ENCODE measurements at places on chromosomes 12 and 14.
A peak's percentile ranks its signal among the peaks of the same experiment; 100 is the strongest.

DNA sequence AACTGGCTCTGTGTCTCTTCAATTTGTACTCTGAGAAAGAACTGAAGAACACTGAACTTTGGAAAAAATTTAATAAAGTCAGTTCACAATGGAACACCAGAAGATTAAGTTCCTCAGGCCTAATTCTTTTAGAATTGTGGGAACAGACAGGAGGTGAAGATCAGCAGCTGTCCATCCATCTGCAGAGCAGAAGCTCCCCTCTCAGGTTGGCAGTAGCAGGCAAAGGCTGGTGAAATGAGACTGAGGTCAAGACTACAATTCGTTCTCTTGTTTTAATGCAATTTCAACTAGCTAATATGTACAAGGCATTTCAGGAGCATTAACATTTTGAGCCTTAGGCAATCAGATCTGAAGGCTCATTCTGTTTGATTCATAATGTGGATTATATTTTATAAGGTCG lies 10.3 kb upstream of the TRHDE start:
- DNase-seq = no peak

- DNase-seq = no peak
Observed at GRCh38 chr14:64725261-64725815, 21.1 kb downstream of the PLEKHG3 start.

- DNase-seq = no peak
Observed at GRCh38 chr12:8664228-8664913, 1.7 kb upstream of the MFAP5 start.

DNA sequence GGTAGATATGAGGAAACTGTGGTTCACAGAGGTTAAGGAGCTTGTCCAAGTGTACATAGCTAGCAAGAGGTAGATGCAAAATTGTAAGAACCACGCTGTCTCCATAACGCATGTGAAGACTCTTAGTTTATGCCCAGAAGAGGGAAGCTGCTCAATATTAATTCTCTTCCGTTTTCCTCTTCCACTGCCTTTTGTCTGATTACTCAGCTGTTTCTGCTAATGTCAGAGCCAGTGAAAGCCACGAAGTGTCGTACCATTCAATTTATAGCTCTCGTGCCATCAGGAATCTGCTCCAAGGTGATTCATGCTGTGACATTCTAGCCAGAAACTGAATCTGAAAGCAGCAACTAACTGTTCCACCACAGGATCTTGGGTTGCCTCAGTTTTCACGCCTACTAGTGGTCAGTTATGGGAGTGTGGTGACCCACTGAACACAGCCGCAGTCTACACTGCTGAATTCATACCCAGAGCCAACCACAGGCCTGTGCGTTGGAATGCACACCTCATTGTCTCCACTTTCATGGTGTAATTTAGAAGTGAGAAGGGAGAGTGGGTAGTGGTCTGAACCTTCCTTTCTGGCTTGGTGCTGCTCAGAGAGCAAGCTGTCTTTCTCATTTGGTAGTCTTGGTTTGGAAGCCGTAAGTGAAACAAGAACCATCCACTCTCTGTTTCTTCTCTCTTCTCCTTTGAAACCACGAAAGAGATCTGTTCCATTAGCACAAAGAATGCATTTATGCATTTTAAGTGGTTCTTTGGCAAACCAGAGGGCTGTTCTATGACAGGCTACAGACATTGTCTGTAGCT lies 74.2 kb upstream of the NAP1L1 start:
- DNase-seq = peak; percentile 73

DNA sequence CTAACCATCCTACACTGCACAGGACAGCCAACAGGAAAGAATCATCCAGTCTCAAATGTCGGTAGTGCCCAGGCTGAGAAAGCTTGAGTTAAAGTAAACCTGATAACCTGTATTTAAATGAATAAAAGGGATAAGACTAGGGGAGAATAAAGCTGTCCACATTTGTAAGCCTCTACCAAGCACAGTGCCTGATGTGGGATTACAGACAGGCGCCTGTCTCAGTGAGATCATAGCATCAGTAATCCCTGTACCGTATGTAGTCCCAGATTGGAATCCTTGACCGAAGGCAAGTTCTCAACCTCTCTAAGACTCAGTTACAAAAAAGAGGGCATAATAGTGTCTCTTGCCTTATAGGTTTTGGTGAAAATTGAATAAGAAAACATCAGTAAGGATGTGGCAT lies 59.9 kb downstream of the BICD1 start:
- DNase-seq = no peak

- no peak for DNase-seq
Observed at GRCh38 chr12:14216405-14217294, 148.8 kb upstream of the ATF7IP start.

- DNase-seq = no peak
Observed at GRCh38 chr14:104793703-104793959, 1.9 kb downstream of the AKT1 start.

GRCh38 chr14:55938249-55938791 lies 179.9 kb upstream of the PELI2 start:
- peak; percentile 20 for DNase-seq

- DNase-seq = no peak
Observed at GRCh38 chr12:100920493-100920892, 125.9 kb downstream of the ANO4 start.

DNA sequence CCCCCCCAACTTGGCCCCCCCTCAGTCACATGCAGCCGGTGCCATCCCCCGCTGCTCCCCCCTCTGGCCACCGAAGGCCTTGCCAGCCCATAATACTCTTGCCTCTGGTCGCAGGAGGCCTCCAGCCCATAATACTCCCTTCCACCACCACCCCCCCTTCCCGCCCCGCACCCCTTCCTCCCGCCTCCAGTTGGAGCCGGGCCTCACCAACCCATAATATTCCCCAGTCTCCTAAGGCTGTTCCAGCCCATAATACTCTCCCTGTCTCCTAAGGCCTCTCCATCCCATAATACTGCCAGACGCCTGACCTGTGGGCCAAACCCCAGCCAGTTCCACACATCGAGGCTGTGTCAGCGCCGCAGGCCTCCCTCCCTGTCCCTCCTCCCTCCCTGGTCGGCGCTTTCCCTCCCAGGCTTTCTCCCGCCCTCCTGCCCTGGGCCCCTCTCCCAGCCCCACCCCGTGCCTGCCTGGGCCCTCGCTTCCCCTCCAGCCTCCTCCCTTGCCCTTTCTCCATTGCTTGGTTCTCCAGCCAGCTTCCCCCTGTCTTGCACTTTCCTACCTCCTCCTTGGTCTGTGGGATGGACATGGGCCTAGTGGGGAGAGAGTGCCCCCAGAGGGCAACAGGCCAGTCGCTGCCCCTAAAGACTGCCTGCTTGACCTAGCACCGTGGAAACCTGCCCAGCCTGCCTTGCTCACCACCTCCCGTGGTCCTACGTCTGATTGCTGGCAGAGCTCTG lies 6.8 kb upstream of the CHD4 start:
- peak; percentile 92 for DNase-seq

DNA sequence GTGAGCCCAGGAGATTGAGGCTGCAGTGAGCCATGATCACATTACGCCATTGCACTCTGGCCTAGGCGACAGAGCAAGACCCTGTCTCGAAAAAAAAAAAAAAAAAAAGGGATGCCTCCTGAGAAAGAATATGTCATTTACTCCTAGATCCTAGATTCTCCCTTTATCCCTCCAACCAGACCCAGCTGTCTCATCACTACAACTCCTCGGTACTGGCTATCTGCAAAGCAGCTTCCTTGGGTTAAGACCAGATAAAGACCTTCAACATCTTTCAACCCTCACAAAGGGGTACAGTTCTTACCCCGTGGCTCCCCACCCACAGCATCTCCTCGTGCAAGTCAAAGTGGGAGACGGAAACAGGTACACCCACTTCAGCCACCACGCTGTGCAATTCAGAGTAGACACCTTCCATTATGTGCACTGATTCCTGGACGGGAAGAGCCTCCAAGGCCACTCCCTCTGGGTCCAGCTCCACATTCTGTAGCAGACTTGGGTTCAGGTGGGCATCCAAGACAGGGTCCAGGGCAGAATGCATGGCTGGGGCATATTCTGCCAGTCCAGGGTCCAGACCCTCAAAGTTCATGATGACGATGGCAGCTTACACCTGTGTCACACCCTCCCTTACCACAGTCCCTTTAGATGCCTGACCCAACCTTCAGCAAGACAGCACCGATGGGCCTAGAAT lies 1.1 kb downstream of the PAN2 start:
- DNase-seq = no peak

DNA sequence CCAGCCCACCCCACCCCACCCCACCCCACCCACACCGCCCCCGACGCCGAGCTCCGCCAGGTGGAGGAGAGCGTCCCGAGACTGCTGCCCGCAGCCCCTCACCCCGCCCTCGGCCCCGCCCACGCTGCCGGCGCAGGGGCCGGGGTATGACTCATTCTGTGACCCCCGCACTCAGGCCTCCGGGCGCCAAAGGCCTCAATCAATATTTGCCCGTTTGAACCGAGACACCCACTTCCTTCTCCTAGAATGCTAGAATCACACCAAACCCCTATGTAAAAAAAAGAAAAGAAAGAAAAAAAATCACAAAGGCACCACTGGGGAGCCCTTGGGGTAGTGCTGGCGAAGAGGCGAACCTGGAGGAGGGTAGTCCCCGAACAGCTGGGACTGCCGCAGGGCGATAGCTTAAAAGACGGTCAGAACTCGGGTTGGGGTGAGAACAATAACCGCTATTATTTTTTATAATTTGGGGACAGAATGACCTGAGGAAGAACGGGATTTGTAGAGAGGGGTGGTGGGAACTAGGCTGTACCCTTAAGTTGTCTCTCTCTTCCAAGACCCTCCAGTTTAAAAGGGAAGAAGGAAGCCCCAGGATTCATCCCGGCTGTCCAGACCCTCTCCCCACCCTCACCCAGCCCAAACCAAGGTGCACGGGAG lies 894 bp downstream of the KRT8 start:
- DNase-seq = peak; percentile 45

DNA sequence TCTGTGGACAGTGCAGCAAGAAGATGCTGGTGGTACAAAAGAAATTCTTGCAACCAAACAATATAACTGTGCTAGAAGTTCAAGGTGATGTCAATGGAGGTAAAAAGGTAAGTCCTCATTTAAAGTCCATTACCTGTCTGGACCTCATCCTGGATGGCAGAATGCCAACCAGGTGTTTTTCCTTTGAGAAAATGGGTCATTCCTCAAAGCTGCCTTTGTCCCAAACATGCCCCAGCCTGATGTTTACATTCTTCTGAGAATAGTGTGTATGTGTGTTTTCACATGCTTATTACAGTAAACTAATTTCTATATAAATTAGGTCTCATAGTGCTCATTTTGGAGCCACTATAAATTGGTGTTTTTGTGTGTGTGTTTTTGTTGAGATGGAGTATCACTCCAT lies 24.9 kb downstream of the ACTR6 start:
- DNase-seq = no peak

- DNase-seq = peak; percentile 20
Observed at GRCh38 chr12:14454098-14454907, 88.8 kb downstream of the ATF7IP start.
